ENCODE measurements at places on chromosomes 6 and 20.

- no peak for DNase-seq
Observed at GRCh38 chr6:128605961-128606360, 85.6 kb upstream of the PTPRK start.

DNA sequence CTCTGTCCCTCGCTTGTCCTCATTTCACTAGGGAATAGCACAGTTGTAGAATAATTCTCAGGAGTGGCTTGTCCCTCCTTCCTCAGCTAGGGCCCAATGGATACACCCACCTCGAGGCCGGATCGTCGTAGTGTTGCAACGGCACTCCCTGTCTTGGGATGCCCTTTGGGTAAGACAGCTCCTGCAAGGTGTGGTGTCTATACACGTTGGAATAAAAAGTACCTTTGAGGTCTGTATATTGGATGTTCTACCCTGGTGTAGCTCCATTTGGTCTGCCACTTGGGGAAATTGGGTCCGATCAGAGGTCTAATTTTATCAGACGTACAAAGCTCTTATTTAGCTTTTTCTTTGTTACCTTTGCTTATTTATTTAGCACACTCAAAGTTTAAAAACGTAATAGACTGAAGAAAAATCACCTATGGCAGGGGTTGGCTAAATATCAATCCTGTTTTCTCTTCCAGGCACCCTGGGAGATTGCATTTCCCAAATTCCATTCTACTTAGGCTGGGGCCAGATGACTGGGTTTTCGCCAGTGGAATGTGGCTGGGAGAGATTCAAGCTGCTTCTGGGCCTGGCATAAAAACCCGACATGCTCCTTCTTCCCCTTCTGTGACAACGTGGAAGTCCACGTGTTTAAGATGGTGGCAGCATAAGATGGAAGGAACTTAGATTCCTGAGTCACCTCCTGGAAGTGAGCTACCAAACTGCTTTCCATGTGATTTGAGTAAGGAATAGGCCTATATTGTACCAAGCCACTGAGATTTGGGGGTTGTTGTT lies 82.3 kb upstream of the CD83 start:
- DNase-seq = no peak

DNA sequence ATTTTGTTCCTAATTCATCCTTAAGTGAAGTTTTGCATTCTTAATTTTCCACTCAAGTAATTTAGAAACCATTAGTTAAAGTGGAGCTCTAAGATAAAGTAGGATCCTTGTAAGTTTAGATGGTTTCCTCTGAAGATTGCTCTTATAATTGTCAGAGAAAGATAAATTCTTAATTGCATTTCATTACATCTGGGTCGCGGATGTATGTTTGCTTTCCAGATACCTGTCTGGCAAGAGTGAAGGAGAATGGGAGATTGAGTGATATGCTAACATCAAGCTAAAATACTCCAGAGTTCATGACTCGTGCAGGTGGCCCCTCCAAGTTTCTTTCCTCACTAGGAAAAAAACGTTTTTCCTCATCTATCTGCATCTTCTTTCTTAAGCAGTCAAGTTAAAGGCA lies 361.8 kb downstream of the DOK5 start:
- DNase-seq = no peak

DNA sequence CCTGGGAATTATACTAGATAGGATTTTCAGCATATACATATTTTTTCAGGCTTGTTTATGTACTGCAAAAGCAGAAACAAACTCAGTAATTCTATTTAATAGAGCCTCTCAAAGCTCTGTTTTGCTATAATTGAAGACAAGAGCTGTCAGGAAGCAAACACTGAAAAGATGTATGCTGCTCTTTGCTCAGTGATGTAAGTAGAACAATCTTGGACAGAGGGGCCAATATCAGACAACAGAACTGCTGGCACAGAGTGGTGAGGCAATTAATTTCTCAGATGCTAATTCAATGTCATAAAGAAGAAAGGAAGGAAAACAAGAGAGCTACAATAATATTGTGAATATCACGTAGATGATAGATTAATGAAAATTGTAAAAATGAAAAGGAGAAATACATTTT lies 663.3 kb upstream of the ADGRB3 start:
- no peak for DNase-seq

- no peak for DNase-seq
Observed at GRCh38 chr6:2976571-2977085, 5.3 kb upstream of the SERPINB6 start.

DNA sequence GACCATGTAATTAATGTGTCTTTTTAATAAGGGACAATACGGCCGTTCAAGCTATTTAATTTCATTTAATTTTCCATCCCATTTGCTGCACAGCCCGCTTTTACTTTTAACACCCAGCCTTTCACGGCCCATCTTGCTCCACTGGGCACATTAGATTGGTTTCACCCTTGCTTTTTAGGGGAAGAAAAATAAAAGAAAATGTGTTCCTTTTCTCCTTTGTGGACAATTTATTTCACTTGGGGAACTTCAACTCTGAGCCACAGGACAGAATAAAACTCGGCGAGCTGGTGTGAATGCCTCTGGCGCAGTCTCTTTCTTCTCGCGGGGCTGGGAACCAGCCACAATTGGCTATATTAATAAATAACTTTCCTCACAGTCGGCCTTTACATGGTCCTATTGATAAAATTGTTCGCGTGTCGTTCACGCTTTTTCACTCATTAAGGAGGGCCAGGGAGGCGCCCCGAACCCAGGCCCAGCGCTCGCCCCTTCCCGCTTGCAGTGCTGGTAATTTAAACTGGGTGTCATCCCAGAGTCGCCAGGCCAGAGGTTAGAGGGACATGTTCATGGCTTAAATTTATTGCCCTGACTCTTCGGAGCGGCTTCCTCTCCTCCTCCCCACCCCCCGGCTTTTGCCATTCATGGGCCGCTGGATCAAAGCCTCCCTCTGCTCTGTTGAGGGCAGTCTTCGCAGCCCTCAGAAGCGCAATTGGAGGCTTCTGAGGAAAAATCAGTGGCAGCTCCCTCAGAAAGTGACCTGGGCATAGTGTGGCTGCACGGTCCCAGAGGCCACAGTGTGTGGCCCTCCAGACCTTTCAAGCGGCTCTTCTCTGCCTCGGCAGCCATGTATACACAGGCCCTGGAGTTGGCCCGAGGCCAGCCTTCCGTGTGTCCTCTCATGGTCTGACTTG lies 2.2 kb upstream of the PRDM13 start:
- DNase-seq = no peak

DNA sequence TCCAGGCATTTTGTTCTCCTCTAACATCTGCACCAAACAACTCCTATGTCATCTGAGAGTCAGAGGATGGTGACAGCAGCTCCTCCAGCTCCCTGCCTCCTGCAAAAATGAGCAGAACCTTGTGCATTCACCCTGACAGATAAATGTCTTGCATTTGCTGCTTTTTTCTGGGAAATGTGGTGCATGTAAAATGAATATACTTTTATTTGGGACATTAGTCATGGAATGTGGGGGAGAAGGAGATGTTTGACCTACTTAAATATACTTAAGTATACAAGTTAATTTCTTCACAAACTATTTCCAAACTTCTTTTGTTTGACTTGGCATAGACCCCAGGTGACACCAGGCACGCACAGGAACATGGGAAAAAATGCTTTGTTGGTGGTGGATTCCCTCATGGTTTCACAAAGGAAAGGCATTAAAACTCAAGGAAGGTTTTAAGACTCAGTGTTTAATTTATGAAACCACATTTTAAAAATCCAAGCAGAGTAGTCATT lies 181.8 kb upstream of the MCHR2 start:
- no peak for DNase-seq

- DNase-seq = no peak
Observed at GRCh38 chr6:58113960-58114359, 796.5 kb downstream of the PRIM2 start.

GRCh38 chr6:72102561-72102960 lies 216.2 kb downstream of the RIMS1 start:
- no peak for DNase-seq

- DNase-seq = no peak
Observed at GRCh38 chr6:84353459-84354423, 126.3 kb upstream of the CEP162 start.

GRCh38 chr6:131117878-131118277 lies 17.4 kb upstream of the AKAP7 start:
- no peak for DNase-seq

DNA sequence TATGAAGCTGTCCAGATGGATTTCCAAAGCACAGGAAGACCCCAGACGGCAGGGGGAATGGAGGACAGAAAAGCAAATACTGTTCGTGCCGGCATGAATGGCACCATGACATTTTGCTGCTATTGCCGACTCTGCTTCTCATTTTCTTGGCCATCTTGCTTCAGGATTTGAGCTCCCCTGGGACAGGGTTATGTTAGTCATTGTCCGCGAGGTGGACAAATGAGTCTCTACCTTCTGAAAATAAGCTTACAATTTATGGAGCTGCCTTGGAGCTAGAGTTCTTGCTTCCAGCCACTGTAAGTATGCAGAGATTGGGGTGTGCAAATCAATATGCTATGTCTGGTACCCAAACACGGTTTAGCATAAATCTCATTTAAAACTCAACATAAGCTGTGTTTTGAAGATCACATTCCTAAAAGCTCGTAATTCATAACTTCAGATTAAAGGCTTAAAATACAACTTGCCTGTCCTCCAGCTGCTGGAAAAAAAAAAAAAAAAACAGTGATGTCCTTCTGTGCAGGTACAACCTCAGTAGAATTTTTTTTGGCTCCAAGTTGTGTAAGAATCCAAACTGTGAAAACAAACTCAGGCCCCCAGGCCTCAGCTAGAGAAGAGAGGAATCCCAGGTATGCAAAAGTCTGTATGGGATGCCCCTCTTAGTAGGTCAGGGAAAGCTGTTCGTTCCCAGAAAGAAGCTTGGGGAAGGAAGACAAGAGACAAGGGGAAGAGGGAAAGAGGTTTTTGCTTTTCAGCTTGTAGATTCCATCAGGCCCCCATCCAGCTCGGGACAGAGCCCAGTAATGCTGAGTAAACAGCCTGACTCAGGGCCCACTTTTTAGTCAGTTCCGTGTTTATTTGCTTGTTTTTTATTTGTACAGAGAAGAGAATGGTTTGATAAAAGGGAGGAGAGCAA lies 184.2 kb upstream of the FOXA2 start:
- DNase-seq = no peak

DNA sequence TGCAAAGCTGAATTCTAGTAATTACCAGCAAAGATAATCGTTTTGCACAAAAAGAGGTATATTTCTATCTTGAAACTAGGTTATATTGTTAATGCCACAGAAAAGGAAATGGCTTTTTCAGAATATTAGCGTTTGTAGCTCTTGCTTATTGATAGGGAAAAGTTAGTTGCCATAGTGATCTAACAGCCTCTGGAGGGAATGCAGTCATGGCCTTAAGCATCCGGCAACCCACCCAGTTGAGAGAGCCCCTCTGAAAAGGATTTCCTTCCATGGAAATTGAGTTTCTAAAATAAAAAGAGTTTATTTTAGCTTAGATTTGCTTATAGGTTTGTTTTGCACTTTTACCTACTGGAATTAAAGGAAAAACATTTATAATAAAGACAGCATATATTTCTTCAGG lies 224.5 kb downstream of the BCKDHB start:
- DNase-seq = no peak

- no peak for DNase-seq
Observed at GRCh38 chr6:147839708-147840610, 331.5 kb downstream of the SAMD5 start.

- DNase-seq = peak; percentile 18
Observed at GRCh38 chr6:164927288-164928056, 381.9 kb downstream of the C6orf118 start.

GRCh38 chr6:9841886-9842725 lies 572.8 kb downstream of the TFAP2A start:
- no peak for DNase-seq

Data from NCI-H1694 treated with DMSO at 0.1 percent for 48 hours (cell line).